ENCODE measurements at places on chromosomes 11 and 22.

GRCh38 chr22:48630433-48630754 is 1197.3 kb downstream of the BRD1 start:
- DNase-seq = no peak

GRCh38 chr22:36360871-36361383 is 26.8 kb downstream of the MYH9 start:
- DNase-seq = peak; percentile 57

DNA sequence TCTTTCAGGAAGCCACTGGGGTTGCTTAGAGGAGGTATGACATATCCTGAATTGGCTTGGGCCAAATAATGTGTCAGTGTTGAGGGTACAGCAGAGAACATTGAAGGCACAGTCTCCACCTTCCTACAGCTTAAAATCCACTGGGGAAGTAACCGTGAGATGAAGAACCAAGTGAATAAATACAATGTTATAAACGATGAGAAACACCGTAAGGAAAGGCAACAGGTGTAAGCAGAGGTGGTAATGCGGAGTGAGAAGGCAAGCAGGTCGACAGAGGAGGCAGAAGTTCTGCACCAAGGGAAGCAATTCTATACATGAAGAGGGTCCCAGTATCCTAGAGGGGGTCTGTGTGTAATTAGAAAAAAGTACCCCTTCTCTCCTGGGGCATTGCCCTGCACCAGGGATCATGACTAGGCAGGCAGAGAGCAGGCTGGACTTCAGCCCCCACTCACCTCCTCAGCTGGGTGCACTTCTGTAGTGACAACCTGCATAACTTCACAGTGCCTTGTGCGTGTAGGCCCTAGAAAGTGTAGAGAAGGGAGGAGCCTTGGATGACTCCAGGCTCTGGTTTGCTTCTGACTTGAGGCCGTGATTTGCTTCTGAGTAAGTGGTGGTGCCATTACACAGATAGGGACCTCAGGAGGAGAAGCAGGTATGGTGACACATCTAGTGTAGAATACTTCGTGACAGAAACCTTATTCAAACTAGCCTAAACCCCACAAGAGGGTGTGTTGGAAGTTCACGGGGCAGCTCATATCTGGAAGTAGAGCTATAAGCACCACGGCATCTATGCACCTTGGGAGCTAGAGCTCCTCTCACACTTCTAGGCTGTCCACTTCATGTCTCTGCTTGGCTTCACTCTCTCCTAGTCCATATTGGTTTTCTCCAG is 4.9 kb downstream of the MYOD1 start:
- DNase-seq = no peak

- DNase-seq = no peak
Measured at GRCh38 chr11:66216911-66217310, 51.5 kb upstream of the RAB1B start.

DNA sequence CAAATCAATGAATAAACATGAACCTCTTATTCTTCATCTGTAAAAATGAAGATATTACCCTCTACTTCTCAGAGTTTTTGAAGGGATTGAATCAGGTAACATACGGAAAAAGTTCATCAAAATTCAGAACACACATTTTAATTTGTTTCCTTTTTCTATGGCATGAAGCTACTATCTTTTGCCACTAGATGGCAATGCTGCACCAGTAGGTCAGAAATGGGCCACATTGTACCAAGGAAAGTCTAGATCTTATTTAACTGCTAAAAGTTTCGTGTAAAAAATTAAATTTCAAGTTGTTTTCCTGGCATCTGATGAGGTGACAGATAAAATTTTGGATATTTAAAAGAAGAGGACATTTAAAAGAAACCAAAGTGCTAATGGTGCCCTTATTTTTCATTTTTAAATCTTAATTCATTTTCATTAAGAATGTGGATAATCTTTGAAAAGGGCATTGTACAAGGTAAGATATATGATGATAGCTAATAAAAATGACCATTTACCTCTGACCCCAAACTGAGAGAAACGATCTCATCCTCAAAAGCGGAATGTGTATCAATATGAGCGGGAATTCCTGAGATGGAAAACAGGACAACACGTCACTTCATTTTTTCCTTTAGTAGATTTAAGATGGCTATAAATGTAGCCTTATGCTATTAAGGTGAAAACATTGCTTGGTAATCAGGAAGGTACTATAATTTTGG is 16.1 kb downstream of the ALKBH8 start:
- DNase-seq = no peak

DNA sequence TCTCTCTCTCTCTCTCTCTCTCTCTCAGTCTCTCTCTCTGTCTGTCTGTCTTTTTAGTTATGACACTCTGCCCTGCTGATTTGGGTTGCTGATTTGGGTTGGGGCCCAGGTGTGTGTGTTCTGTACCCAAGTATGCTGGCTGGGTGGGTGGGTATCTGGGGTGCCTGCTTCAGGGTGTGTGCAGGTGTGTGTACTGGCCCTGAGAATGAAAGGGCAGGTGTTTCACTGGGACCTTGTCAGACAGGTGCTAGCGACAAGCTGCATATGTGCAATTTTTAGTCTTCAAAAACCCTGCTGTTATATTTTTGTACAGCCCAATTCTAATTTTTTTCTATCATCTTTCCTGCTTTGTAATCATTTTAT is 943 bp downstream of the CSF2RB start:
- no peak for DNase-seq

DNA sequence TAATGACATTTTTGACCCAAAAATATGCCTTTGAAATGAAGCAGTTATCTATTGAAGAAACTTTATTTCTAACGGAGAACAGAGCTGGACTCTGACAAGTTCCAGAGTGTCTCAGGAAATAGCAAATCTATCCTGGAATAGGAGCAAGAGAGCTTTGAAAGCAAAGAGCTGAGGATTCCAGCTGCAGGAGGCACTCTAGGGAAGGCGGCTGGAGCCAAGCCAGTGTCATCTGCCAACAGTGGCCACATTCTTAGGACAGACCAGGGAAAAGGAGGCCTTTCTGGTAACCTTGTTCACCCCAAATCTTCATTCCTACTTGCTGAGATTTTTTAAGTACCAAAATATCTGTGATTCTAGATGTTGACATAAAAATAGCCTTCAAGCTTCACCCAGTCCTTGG is 493.5 kb upstream of the B3GAT1 start:
- DNase-seq = no peak

DNA sequence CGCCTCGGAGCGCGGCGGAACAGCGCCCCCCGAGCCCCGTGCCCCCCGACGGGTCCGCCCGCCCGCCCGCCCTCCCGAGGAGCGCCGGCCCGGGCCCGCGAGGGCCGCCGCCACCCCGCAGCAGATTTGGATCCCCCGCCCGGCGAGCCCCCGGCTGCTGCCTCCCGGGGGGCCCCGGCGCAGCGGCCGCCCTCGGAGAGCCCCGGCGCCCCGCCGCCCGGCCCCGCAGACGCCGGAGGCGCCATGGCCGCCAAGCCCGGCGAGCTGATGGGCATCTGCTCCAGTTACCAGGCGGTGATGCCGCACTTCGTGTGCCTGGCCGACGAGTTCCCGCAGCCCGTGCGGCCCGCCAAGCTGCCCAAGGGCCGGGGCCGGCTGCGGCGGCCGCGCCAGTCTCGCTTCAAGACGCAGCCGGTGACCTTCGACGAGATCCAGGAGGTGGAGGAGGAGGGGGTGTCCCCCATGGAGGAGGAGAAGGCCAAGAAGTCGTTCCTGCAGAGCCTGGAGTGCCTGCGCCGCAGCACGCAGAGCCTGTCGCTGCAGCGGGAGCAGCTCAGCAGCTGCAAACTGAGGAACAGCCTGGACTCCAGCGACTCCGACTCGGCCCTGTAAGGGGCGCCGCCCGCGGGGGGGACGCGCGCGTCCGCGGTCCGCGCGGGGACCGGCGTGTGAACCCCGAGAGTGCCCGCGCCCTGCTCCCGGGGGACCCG is 380 bp downstream of the C11orf96 start:
- DNase-seq = no peak

- no peak for DNase-seq
Measured at GRCh38 chr22:31628362-31628761, 33.7 kb downstream of the PISD start.

DNA sequence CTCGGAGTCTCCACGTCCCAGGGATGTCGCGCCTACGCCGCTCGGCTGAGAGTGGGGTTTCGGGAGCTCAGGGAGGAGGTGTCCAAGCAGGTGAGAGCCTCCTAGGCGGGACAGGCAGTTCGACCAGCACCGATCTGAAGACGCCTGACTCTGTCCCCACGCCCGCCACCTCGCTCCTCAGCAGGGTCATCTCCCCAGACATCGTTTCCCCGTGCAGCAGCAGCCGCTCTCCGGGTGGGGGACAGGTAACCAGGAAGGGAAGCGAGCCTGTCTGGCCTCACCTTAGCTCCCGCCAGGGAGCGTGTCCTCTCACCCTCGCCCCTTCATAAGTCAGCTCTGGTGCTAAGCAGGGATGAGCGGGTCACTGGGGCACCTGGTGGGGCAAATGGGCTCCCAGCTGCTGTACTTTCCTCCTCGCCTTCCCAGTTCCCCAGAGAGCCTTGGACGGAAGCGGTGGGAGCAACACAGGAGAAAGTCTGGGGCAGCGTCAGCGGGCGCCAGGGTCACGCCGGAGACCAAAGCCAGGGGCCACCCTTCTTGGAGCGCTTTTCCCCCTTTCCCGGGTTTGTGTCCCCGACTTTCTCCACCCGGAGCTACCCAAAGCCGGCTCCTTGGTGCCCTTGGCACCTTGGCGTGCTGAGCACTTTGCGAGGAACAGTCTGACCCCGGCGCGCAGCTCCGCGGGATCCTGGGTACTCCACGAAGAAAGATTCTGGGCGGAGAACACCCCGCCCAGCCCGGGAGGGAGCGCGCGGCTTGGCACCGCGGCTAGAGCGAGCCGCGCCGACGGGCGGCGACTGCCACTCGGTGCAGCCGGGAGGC is 1.6 kb downstream of the SPON1 start:
- no peak for DNase-seq

GRCh38 chr11:118380571-118380970 is 20.8 kb upstream of the ATP5MG start:
- DNase-seq = no peak

- no peak for DNase-seq
Measured at GRCh38 chr11:130773244-130773820, 142.9 kb downstream of the SNX19 start.

GRCh38 chr22:38418589-38418988 is 36.4 kb downstream of the KCNJ4 start:
- DNase-seq = no peak

DNA sequence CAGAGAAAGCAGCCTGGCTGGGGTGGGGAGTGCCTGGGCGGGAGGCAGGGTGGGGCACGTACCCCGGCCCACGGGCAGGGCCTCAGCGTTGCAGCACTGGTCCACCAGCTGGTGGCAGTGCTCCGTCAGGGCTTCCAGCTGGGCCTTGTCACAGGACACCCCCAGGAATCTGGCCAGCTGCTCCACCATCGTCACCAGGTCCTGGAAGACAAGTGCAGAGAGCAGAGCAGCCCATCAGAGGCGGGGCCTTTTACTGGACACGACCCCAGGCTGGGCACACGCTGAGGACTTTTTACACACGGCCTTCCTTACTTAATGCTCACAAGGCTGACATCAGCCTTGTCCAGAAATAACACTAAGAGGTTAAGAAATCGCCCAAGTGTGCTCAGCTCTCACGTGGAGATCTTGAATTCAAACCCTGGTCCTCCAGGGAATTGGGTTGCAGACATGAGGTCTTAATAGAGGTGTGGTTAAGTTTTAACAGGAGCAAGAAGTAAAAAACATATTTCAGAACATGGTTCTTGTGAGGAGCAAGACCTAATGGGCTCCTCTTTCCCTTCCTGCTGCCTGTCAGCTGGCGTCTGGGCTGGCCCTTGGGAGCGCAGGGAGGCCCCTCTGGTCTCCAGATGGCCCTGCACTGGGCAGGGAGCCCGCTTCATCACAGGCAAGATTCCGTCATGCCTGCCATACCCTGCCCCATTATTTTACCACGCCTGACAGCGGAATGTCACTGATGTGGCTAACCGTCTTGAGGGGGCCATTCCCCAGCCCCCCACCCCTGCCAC is 17.1 kb upstream of the EFCAB6 start:
- no peak for DNase-seq

DNA sequence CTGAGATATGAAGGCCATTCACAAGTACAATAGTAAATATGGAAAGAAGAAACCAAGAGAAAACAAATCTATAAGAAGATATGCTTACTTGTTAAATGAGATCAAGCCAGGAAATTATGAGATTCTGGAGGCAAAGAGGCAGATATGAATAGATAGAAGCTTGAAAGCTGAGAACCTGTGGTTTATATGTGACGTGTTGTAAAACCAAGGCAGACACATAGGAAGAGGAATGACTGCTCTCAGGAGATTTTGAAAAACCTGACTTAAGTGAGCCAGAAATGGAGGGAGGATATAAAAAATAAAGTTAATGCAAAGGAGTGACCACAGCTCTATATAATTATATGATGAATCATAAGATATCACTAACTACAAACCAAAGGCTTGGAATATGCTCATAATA is 1160.5 kb upstream of the CNTN5 start:
- DNase-seq = no peak

GRCh38 chr11:13052130-13052571 is 43.0 kb downstream of the RASSF10 start:
- DNase-seq = no peak

- peak; percentile 29 for DNase-seq
Measured at GRCh38 chr11:91104237-91104636, 881.4 kb upstream of the CHORDC1 start.

DNA sequence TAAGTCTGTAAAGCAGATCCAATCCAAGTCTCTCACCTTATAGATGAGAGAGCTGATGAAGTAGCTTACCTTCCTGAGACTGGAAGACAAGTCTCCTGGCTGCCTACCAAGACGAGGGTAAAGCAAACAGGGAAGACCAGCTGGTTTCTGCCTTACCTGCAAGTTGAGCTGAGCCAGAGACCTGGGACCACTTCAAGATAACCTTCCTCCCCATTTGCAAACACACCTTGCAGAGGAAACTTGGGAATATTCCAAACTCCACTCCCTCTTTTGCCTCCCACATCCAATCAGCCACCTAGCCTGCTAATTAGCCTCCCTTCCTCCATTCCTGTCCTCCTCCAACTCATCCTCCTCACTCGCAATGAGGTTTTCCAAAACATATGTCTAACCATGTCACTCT is 23.4 kb upstream of the ROBO3 start:
- DNase-seq = no peak

GRCh38 chr11:83540112-83540675 is 254.0 kb upstream of the CCDC90B start:
- peak; percentile 41 for DNase-seq

DNA sequence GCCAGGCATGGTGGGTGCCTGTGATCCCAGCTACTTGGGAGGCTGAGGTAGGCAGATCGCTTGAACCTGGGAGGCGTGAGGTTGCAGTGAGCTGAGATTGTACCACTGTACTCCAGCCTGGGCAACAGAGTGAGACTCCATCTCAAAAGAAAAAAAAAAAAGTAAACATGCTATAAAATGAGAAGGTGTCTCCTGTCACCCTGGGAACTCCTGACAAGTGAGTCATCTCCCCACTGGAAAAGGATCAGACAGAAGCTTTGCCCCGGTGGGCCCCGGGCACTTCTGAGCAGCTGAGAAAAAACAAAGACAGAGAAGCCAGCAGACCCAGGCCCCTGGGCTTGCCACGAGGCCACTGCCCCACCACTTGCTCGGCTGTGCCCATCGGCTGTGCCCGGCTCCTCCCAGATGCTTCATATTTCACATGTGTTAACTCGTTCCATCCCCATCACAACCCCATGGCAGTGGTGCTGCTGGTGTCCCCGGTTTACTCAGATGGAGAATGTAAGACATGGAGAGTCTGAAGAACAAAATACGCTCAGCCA is 22.3 kb downstream of the TTLL1 start:
- DNase-seq = no peak

GRCh38 chr11:27688076-27688475 is 12.2 kb downstream of the BDNF start:
- no peak for DNase-seq

GRCh38 chr11:19740586-19740985 is 27.9 kb downstream of the NAV2 start:
- no peak for DNase-seq

- peak; percentile 90 for DNase-seq
Measured at GRCh38 chr11:120546312-120547205, 35.0 kb downstream of the GRIK4 start.

All from AG04450 (cell line).